ENCODE measurements at places on chromosomes 12 and 14.
A peak's percentile ranks its signal among the peaks of the same experiment; 100 is the strongest.

- H3K36me3 ChIP-seq, result no peaks in the 10 kb centered on the region
- no peaks in the 10 kb centered on the region for H3K27me3 ChIP-seq
- DNase-seq, result no peak
- no peak overlapping the region for H3K27ac ChIP-seq
These were observed 256.5 kb upstream of the KRR1 start for GRCh38 chr12:75767957-75768356.

DNA sequence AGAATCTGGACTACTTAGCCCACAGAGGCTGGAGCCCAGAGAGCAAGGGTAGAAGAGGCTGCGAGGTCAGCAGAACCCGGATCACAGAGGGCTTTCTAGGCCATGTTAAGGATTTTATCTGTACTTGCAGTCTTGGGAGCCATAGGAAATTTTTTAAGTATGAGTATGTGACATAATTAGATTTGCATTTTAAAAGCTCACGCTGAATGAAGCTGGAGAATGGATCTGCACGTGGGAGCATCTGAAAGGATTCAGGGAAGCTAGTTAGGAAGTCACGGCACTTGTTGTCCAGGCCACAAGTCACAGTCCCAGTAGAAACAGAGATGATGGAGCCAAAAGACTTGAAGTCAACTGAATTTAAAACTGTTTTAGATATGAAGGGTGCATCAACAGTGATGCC, 14.1 kb downstream of the CORO1C start:
- H3K4me1 ChIP-seq, result peaks cover 17% of the 10 kb centered on the region
- no peak overlapping the region for H3K27ac ChIP-seq

DNA sequence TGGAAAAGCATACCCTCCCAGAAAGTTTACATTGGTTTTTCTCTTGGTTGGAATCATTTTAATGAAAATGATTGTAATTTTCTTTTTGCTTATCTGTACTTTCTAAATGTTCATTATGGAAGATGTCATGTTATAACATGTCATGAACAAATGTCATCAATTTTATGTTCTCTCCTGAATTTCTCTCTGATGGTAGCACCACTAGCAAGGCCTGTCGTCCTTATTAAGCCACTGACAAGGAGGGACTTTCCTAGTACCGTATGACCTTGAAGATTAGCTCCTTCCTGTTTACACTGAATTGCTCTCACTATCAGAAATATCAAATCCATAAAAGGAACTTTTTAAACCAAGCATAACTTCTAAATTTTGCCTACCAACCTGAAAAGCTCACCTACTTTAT, 99.0 kb downstream of the ESR2 start:
- H3K27me3 ChIP-seq, result no peaks in the 10 kb centered on the region
- no peak overlapping the region for H3K27ac ChIP-seq
- H3K4me3 ChIP-seq, result no peak overlapping the region
- no peaks in the 10 kb centered on the region for H3K36me3 ChIP-seq
- H3K4me1 ChIP-seq, result peaks cover 4% of the 10 kb centered on the region
- DNase-seq, result no peak

GRCh38 chr12:76143343-76144244, 59.1 kb upstream of the NAP1L1 start:
- no peak for DNase-seq
- H3K4me3 ChIP-seq, result no peak overlapping the region
- no peak overlapping the region for H3K27ac ChIP-seq
- no peaks in the 10 kb centered on the region for H3K36me3 ChIP-seq

- no peak for DNase-seq
- H3K4me1 ChIP-seq, result 0 out of 2 replicates have a peak, but pooled peaks cover 3% of the 10 kb centered on the region
- no peaks in the 10 kb centered on the region for H3K36me3 ChIP-seq
- H3K27me3 ChIP-seq, result no peaks in the 10 kb centered on the region
These were observed 907.9 kb downstream of the VRK1 start for GRCh38 chr14:97705107-97705506.

DNA sequence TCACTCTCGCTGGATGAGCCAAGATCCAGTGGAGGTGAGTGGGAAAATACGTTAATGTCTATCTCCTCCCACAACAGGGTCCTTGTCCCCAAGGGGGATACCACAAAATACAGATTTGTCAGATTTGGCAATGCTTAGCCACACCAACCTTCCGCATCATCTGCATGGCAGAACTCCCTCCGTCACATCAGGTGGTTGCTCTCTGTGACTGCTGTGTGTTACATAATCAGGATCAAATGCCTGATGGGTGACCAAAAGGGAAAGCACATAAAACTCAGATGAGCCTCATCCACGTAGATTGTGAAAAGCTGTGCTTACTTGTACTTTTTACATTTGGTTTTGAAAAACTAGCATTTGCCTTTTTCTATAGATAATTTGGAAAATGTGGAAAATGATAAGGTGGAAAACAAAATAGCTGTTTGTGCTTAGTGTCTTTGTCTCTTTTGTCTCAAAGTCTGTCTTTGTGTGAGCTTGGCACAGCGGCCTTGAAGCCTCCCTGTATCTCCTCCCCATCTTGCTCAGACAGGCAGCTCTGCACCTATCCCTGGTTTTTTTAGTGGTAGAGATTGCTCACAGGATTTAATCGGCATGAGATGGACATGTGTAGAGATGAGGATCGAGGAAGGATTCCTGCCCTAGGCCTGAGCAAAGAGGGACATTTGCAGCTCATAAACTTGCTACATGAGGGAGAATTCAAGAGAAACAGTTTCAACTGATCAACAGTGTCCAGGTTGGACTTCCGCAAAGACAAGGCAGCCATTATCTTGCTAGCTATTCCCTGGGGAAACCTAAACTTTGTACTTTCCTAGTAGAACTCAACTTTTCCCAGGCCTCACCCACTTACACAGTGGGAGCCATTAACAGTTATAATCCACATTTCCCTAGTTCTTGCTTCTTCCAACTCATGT, 3.6 kb upstream of the FGF6 start:
- no peaks in the 10 kb centered on the region for H3K36me3 ChIP-seq
- H3K4me1 ChIP-seq, result no peaks in the 10 kb centered on the region
- no peak overlapping the region for H3K27ac ChIP-seq
- no peak for DNase-seq
- no peak overlapping the region for H3K4me3 ChIP-seq

GRCh38 chr14:61404637-61405036, 83.3 kb downstream of the PRKCH start:
- H3K36me3 ChIP-seq, result no peaks in the 10 kb centered on the region
- no peak overlapping the region for H3K4me3 ChIP-seq
- H3K4me1 ChIP-seq, result no peaks in the 10 kb centered on the region

GRCh38 chr12:46590991-46591703, 218.6 kb upstream of the SLC38A2 start:
- DNase-seq, result no peak
- H3K4me3 ChIP-seq, result no peak overlapping the region
- no peaks in the 10 kb centered on the region for H3K27me3 ChIP-seq
- peaks cover 4% of the 10 kb centered on the region for H3K4me1 ChIP-seq
- no peaks in the 10 kb centered on the region for H3K36me3 ChIP-seq
- H3K27ac ChIP-seq, result no peak overlapping the region

DNA sequence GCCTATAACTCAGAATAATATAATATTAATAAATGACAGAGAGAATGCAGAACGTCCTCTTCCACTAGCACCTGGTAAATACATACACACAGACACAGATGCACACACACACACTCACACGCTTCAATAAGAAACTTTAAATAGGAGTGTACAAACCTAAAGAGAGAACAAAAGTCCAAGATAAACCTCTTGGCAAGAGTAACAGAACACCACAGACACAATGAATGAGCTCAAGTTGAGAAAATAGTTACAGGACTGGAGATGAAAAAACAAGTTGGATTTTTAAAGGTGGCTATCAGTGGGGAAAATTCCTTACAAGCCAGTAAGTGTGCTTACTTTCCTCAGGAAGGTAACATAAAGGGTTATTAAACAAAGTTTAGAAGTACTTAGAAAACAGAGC, 35.2 kb downstream of the CRY1 start:
- no peak overlapping the region for H3K4me3 ChIP-seq
- H3K27me3 ChIP-seq, result no peaks in the 10 kb centered on the region
- H3K36me3 ChIP-seq, result no peaks in the 10 kb centered on the region
- no peak for DNase-seq

DNA sequence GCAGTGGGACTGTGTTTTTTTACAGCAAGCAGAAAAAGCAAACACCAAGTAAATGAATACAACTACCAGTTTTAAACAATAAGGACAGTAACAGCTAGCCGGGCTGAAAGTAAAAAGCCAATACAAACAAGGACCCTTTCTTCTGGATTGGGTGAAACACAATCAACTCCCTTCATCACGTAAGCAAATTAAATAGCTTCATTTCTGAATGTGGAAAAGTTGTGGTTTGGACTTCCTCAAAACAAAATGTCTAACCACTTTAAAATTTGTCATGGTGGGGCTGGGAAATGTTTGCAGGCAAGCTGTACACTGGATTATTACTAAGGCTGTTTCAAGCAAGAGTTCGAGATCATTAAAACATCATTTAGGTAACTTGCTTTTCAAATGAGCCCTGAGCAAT, 47.4 kb downstream of the TCHP start:
- H3K27ac ChIP-seq, result no peak overlapping the region
- DNase-seq, result no peak
- no peak overlapping the region for H3K4me3 ChIP-seq
- H3K27me3 ChIP-seq, result no peaks in the 10 kb centered on the region
- H3K4me1 ChIP-seq, result peaks cover 22% of the 10 kb centered on the region

DNA sequence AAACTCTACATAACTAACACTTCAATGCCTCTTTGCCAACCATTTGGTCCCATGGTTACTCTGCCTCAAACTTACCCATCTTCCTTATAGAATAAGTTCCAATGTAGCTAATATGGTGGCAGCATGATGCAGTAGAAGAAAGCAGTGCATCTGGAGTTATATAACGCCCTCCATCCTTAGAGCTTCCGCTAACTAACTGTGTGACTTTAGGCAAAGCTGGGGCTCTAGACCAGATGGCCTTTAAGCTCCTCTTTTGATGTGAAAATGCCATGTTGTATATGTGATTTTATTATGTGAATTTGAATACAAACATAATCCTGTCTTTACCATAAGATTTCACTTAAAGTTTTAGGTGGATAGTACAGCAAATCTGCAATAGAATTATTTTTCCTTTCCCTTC, 6.1 kb downstream of the ABCD2 start:
- H3K36me3 ChIP-seq, result no peaks in the 10 kb centered on the region
- no peak overlapping the region for H3K4me3 ChIP-seq
- no peak overlapping the region for H3K27ac ChIP-seq
- H3K27me3 ChIP-seq, result no peaks in the 10 kb centered on the region
- no peak for DNase-seq
- H3K4me1 ChIP-seq, result no peaks in the 10 kb centered on the region

GRCh38 chr12:22459838-22460490, 84.4 kb downstream of the C2CD5 start:
- H3K4me1 ChIP-seq, result no peaks in the 10 kb centered on the region
- DNase-seq, result peak; percentile 75
- H3K27ac ChIP-seq, result no peak overlapping the region
- H3K27me3 ChIP-seq, result no peaks in the 10 kb centered on the region

GRCh38 chr14:34161351-34162082, 210.6 kb upstream of the EGLN3 start:
- H3K4me1 ChIP-seq, result peaks cover 7% of the 10 kb centered on the region
- peak; percentile 41 for DNase-seq
- H3K27me3 ChIP-seq, result 0 out of 2 replicates have a peak, but pooled peaks cover 3% of the 10 kb centered on the region
- H3K4me3 ChIP-seq, result no peak overlapping the region
- H3K36me3 ChIP-seq, result no peaks in the 10 kb centered on the region

- peaks cover 51% of the 10 kb centered on the region for H3K4me1 ChIP-seq
- H3K36me3 ChIP-seq, result no peaks in the 10 kb centered on the region
- no peaks in the 10 kb centered on the region for H3K27me3 ChIP-seq
- peak overlapping the region; percentile 79 for H3K27ac ChIP-seq
- DNase-seq, result peak; percentile 56
These were observed 120.6 kb downstream of the TGFB3 start for GRCh38 chr14:75861161-75861621.

- peaks cover 8% of the 10 kb centered on the region for H3K4me1 ChIP-seq
- no peak overlapping the region for H3K4me3 ChIP-seq
- no peaks in the 10 kb centered on the region for H3K27me3 ChIP-seq
- H3K36me3 ChIP-seq, result no peaks in the 10 kb centered on the region
- peak; percentile 52 for DNase-seq
These were observed 758.3 kb downstream of the C12orf50 start for GRCh38 chr12:87270919-87271318.

GRCh38 chr12:132399092-132400010, 70.0 kb upstream of the GALNT9 start:
- H3K27ac ChIP-seq, result no peak overlapping the region

- no peak overlapping the region for H3K27ac ChIP-seq
- no peaks in the 10 kb centered on the region for H3K36me3 ChIP-seq
- DNase-seq, result no peak
- no peaks in the 10 kb centered on the region for H3K4me1 ChIP-seq
These were observed 17.6 kb upstream of the SLC16A7 start for GRCh38 chr12:59578254-59578653.

- no peaks in the 10 kb centered on the region for H3K27me3 ChIP-seq
- DNase-seq, result no peak
- H3K27ac ChIP-seq, result no peak overlapping the region
- H3K4me3 ChIP-seq, result no peak overlapping the region
These were observed 58.4 kb downstream of the CCDC85C start for GRCh38 chr14:99545586-99545985.

- no peak for DNase-seq
- no peaks in the 10 kb centered on the region for H3K36me3 ChIP-seq
- H3K4me1 ChIP-seq, result no peaks in the 10 kb centered on the region
- H3K27ac ChIP-seq, result no peak overlapping the region
- no peak overlapping the region for H3K4me3 ChIP-seq
- no peaks in the 10 kb centered on the region for H3K27me3 ChIP-seq
These were observed 488.9 kb downstream of the MDGA2 start for GRCh38 chr14:47186486-47186885.

- no peak overlapping the region for H3K4me3 ChIP-seq
- no peak overlapping the region for H3K27ac ChIP-seq
- H3K4me1 ChIP-seq, result no peaks in the 10 kb centered on the region
- no peak for DNase-seq
These were observed 97.1 kb downstream of the PTPN11 start for GRCh38 chr12:112515868-112516267.

DNA sequence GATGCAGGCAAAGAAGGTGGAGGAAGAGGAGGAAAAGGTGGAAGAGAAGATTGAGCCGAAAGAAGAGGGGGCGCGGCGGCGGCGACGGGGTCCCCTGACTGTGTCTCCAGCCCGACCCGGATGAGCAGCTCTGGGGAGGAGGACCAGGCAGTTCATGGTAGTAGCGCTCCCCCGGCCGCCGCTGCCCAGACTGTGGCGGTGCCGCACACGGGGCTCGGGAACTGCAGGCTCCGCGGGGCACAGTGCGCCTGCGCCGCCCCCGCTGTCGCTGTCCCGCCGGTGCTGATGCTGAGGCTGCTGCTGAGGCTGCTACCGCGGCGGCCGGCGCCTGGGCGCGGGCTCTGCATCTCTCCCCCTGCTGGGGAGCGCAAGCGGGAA, at the start of gene KCNH5:
TSS of gene KCNH5 (minus strand) at position 225 of the 378 bp plus-strand sequence. CDS start 272 bp downstream, outside the sequence.
- DNase-seq, result peak; percentile 22
- H3K27ac ChIP-seq, result no peak within 1 kb of the TSS
- H3K4me1 ChIP-seq, result peaks cover 5% of the 10 kb centered on the region
- H3K27me3 ChIP-seq, result peaks cover 82% of the 10 kb centered on the region
- peak within 1 kb of the TSS; percentile 53 for H3K4me3 ChIP-seq
- no peaks in the 10 kb centered on the region for H3K36me3 ChIP-seq

- no peak for DNase-seq
- H3K36me3 ChIP-seq, result no peaks in the 10 kb centered on the region
- no peak overlapping the region for H3K27ac ChIP-seq
- H3K27me3 ChIP-seq, result no peaks in the 10 kb centered on the region
- no peaks in the 10 kb centered on the region for H3K4me1 ChIP-seq
These were observed 124.6 kb downstream of the ETV6 start for GRCh38 chr12:11773889-11774677.

- H3K4me1 ChIP-seq, result peaks cover 44% of the 10 kb centered on the region
- no peak for DNase-seq
- no peak overlapping the region for H3K4me3 ChIP-seq
- H3K27me3 ChIP-seq, result no peaks in the 10 kb centered on the region
These were observed 47.7 kb downstream of the B4GALNT3 start for GRCh38 chr12:507391-507796.

GRCh38 chr14:36605506-36605857, 23.1 kb upstream of the NKX2-8 start:
- no peak overlapping the region for H3K27ac ChIP-seq
- H3K4me3 ChIP-seq, result no peak overlapping the region
- peaks cover 38% of the 10 kb centered on the region for H3K27me3 ChIP-seq
- H3K36me3 ChIP-seq, result no peaks in the 10 kb centered on the region

All from PC-3 (cell line).